ENCODE measurements at places on chromosomes 2 and 18. TPM values are rescaled to one million over a fixed set of nuclear protein-coding genes. Genes with fewer than 3 reads are reported as not detected.

The FEV gene
- not detected for total RNA-seq

The RPL31 gene
- 1,726 TPM for total RNA-seq

The SLC8A1 gene
- total RNA-seq, result 35.5 TPM

The CPS1 gene
- total RNA-seq, result 4.7 TPM

The L3MBTL4 gene
- total RNA-seq, result 17.5 TPM

The HOXD4 gene
- 5.4 TPM for total RNA-seq

The METTL8 gene
- total RNA-seq, result 16.0 TPM

The FIGLA gene
- not detected for total RNA-seq

The FRZB gene
- total RNA-seq, result 8.1 TPM

The AGPS gene
- total RNA-seq, result 29.6 TPM

The GATA6 gene
- 2.2 TPM for total RNA-seq

The COL3A1 gene
- 14,030 TPM for total RNA-seq

The TEX44 gene
- total RNA-seq, result not detected

- DNase-seq, result no peak
These were observed 10.8 kb upstream of the KCNG2 start for GRCh38 chr18:79786786-79787526.

- DNase-seq, result peak; percentile 97
These were observed 120.8 kb downstream of the GAREM1 start for GRCh38 chr18:32349728-32350395.

GRCh38 chr2:10940596-10940995 is 28.9 kb downstream of the KCNF1 start:
- DNase-seq, result no peak

- DNase-seq, result peak; percentile 42
These were observed 131.5 kb downstream of the ZNF532 start for GRCh38 chr18:58996131-58996641.

DNA sequence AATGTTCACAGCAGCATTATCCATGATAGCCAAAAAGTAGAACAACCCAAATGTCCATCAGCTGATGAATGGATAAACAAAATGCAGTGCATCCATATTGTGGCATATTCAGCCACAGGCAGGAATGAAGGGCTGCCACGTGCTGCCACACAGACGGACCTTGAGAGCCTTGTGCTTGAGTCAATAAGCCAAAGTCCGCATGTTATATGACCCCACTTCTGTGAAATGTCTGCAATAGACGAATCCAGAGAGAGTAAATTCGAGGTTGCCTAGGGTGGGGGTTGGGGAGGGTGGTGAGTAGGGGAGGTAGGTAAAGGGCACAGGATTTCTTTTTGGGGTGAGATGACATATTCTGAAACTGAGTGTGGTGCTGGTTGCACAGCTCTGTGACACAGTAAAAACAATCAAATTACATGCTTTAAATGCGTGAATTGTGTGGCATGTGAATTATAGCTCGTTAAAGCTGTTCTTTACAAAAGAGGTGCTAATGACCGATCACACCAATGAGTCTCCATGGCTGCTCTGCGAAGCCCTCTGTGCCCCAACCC is 38.9 kb upstream of the LDLRAD4 start:
- DNase-seq, result no peak

GRCh38 chr2:15058015-15058720 is 425.7 kb downstream of the LRATD1 start:
- DNase-seq, result peak; percentile 92

GRCh38 chr2:1546023-1546591 is 132.8 kb downstream of the TPO start:
- DNase-seq, result peak; percentile 42

DNA sequence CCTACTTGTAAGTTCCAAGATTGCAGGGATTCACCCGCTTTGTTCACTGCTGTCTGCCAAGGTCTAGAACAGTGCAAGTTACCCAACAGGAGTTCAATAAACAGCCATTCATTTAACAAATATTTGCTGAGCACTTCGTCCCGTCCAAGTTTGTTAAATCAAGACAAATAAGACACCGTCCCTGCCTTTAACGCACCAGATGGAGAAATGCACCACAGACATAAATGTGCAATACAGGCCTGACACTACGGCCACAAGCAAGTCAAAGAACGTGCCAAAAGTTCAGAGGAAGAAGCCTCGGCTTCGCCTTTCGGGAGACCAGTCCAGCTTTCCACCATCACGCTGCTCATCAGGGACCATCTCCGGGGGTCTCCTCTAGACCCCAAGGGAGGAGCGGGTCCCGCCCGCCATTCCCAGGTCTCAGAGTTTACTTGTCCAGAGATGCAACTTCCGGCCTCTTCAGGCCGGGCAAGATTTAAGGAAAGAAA is 429 bp downstream of the C2orf76 start:
- peak; percentile 38 for DNase-seq

- DNase-seq, result no peak
These were observed 354.2 kb downstream of the EN1 start for GRCh38 chr2:118493213-118493612.

DNA sequence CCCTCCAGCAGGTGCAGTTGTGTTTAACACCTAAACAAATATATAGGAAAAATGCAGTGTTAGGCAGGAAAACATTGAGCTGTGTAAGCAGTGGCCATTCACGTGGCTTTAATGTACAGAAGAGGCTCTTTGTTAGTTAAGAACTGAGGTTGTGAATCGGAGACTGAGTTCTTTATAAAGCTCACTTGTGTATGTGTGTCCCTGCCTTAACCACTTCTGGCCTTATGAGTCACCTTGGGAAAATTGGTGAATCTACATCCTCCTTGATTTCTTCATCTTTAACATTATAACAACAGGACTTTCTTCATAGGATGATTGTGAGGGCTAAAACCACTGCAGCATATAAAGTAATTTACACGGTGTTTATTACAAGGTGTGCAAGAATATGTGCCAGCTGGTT is 188.4 kb upstream of the TPO start:
- no peak for DNase-seq

DNA sequence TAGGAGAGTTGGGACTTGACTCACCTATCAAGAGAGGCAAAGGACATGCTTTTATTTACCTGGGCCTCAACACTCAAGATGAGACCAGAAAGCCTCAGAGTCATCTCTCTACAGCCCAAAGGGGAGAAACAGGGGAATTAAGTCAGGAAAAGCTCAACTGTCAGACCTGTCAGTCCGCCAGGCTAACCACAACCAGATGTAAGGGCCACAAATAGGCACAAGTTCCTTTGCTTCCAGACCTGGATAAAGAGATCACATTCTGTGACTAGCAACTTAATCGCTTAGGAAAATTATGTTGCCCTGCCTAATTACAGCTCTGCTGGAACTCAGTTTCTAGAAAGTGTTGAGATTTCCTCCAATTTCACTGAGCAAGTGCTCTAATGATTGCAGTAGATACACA is 67.9 kb downstream of the ANKRD44 start:
- no peak for DNase-seq

- DNase-seq, result peak; percentile 82
These were observed 45.3 kb downstream of the BIN1 start for GRCh38 chr2:127061375-127062273.

DNA sequence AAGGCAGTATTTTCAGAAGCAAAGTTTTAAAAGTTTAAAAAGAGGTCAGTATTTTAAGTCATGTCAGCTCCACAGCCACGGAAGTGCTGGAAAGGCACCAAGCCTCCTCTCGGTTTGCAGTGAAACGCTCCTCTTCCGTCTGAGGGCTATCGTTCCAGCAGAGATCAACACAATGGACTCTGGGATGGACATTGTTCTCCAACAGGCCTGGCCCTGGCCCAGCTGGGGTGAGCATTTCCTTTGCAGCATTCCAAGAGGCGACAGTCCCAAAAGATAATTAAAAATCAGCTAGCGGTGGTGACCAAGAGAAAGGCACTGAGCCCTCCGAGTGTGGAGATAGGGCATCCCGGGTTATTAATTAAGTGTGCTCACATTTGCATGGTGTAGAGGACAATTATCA is 95.9 kb upstream of the LCLAT1 start:
- DNase-seq, result no peak

- peak; percentile 60 for DNase-seq
These were observed 16.1 kb upstream of the CREB1 start for GRCh38 chr2:207513551-207514257.

DNA sequence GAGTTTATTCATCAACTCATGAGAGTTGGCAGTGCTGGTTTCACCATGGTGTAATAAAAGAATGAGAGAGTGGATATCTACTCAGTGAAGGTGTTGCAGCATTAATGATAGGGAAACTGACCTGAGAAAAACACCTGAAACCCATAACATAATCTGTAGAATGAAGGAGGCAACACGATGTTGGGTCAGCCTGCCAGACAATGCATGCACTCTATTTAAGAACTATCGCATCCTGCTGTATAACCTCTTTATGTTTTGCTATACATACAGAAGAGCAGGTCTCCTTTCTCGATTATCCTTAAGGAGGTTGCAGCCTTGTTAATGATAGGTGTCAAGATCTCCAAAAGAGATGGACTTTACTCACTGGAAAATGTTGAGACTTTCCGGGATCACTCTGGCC is 65.9 kb downstream of the IKZF2 start:
- DNase-seq, result no peak

DNA sequence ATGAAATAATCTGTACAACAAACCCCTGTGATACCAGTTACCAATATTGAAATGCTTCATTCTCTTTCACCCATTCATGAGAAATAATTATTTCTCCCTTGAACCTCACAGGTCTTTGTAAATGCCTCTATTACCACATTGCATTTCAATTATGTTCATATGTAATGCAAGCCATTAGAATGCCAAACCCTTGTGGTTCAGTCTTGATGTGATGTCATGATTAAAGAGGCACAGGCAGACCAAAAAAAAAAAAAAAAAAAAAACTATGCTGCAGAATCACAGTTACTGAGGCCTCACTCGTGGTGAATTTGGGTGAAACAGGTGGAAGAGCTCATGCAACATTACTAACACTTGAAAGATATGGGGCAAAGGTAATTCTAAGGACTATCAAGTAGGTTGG is 9.4 kb upstream of the EPG5 start:
- DNase-seq, result no peak

GRCh38 chr18:61574665-61575064 is 241.4 kb downstream of the CDH20 start:
- no peak for DNase-seq

DNA sequence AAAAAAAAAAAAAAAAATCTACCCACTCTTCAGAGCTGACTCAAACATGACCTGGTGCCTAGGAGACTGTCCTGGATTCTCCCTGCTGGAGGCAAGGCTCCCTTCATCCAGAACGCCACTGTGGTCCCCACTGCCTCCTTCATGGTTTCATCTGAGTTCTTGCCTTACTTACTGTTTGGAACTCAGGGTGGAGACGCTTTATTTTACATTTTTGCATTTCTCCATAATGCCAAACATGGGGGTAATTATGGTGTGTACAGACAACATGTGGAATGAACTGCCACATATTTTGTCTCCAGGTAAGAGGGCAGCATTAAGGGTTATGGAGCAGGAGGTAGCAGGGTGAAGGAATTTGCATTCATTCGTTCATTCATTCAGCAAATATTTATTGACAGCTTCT is 154.0 kb upstream of the MSH6 start:
- DNase-seq, result no peak

- DNase-seq, result no peak
These were observed 58.7 kb upstream of the PEX13 start for GRCh38 chr2:60958800-60959199.

DNA sequence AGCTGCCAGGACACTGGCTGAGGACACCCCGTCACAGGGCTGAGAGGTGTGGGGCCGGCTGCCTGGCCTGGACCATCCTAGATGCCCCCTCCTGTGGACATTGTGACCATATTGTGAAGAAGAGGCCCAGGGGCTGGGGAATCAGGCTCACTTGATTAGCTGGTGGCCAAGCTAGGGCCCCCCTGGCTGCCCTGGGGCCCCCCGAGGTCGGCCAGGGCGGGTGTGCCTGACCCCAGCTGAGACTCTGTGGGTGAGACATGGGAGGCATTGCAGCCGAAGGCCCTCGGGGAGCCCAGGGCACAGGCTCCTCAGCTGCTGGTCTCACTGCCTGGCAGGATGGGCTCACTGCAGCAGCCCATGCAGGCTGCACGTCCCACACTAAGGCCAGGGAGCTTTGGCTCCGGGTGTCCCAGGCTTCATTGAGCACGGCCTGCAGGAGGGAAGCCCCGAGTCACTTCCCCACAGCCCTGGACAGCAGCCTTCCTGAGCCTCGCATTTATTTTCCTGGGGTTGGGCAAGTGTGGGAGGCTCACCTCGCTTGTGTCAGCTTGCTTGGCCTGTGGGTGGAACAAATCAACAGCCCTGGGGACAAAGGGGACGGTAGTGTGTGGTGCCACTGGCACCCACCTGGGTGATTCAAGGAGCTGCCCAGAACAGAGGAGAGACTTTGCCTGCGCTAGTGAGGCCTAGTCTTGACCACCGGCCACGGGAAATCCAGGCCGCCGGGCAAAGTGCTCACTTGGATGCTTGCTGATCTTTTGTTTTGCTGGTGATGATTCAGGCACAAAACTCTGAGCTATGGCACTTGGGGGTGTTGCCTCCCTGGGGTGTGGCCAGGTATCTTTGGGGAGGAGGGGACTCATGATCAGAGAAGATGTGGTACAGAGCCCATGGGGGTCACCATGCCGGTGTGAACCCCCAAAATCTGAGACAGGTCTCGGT is 1.3 kb downstream of the GAL3ST2 start:
- no peak for DNase-seq

GRCh38 chr18:41809652-41810051 is 145.4 kb upstream of the PIK3C3 start:
- no peak for DNase-seq

- no peak for DNase-seq
These were observed 10.3 kb upstream of the DYTN start for GRCh38 chr2:206728277-206729199.

- DNase-seq, result no peak
These were observed 315.3 kb downstream of the CYP26B1 start for GRCh38 chr2:71832388-71832787.

GRCh38 chr2:128524183-128524582 is 205.5 kb upstream of the HS6ST1 start:
- no peak for DNase-seq

- DNase-seq, result no peak
These were observed 97.5 kb upstream of the EFEMP1 start for GRCh38 chr2:56021136-56021474.

DNA sequence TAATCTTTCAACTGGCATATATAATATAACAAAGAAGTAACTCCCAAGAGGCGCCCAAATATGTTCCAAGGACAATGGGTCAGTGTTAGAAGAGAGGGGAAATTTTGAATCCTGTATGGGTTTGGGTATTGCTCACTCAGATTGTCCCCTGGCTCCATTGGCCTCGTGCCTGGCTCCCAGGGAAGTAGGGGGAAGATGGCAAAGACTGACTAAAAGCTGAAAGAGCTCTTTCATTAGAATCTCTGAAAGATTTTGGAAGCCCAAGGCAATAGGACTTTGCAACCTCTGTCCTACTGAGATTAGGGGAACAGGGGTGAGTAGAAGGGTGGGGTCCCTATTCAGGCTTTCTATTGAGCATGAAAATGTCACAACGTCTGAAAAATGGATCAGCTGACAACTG is 1272.8 kb upstream of the ZEB2 start:
- no peak for DNase-seq

DNA sequence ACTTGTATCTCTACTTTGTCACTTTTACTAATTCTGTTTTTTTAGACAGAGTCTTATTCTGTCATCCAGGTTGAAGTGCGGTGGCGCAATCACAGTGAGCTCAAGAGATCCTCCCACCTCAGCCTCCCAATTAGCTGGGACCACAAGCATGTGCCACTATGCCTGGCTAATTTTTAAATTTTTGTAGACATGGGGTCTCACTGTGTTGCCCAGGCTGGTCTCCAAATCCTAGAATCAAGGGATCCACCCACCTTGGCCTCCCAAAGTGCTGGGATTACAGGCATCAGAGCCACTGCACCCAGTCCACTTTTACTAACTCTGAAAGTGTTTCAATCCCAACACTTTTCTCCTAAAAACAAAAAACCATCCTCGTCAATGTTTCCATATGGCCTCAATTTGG is 94.9 kb downstream of the MALT1 start:
- DNase-seq, result no peak

GRCh38 chr2:240461471-240462072 is 26.1 kb downstream of the GPC1 start:
- DNase-seq, result no peak
